Cerebellum (tissue), 4 donors: ENCODE measurements at places on chromosomes 13 and 19. TPM values are rescaled to one million over a fixed set of nuclear protein-coding genes. Genes with fewer than 3 reads are reported as not detected.

DNA sequence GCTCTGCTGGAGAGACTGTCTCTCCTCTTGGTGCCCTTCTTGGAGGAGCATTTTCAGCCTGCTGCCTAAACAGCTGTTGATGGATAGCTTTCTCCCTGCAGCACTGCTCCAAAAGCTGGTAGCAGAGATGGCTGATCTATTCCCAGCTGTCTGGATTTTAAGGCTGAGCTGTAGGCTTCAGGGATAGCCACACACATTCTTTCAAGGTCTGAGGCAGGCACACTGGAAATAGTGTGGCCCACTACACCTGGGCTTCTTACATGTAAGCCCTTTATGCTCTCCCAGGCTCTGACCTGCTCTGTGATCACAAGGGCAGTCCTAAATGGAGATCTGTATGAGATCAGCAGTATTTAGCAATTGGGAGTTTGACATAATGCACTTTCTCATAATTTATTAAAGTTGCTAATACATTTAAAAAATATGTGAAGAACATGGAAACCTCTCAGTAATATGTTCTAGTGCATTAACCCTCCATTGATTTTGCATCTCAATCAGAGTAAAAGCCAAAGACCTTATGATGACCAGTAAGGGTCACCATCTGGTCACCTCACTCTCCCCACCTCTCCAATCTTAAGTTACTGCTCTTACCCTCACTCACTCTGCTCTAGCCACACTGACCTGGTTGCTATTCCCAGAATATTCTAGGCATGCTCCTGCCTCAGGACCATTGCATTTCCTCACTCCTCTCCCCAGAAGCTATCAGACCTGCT lies 91.6 kb downstream of the MBNL2 start:
- DNase-seq: no peak

- no peak for DNase-seq
These were observed 897 bp downstream of the C19orf33 start for GRCh38 chr19:38304866-38305429.

DNA sequence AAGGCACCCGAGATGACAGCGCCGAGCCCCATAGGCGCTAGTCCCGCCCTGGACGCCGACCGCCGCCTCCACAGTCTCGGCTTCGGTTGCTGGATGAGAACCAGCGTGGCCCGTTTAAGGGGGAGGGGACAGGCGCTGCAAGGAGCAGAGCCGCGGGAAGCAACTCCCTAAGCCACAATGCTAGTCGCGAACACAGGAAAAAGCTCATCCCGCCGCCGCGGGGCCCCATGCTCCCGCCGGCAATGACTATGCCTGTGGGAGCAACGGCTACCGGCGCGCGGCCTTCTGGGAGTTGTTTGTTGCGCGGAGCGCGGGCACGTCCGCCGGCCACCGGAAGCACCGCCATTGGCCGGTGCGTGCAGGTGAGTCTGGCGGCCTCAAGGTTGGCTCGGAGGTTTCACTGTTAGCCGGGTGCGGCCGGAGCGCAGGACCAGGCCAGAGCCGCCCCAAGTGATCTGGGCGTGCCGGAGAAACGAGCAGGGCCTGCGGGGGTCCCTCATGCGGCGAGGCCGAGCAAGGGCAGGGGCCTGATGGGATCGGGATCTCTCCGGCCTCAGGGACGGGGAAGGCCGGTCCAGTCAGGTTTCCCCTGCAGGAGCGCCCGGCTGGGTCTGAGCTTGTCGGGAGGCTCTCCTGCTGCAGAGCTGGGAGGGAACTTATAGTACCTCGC lies at the start of gene ZNF544:
TSS of gene ZNF544 (plus strand) at position 330 of the 670 bp plus-strand sequence. CDS start 15,110 bp downstream, outside the sequence.
- peak; percentile 88 for DNase-seq

GRCh38 chr13:67023130-67023876 lies 206.8 kb downstream of the PCDH9 start:
- no peak for DNase-seq

DNA sequence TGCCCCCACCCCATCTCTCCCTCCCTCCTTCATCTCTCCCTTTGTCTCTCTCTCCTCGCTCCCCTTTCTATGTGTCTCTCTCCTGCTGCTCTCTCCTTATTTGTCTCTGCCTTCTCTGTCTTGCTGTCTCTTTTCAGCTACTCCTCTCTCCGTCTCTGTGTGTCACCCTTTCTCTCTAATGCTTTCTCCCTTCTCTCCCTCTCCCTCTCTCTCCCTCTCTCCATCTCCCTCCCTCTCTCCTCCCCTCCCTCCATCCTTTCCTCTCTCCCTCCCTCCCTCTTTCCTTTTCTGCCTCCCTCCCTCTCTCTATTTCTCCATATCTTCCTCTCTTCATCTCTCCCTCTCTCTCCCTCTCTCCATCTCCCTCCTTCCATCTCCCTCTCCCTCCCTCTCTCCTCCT lies 682 bp downstream of the ATP4A start:
- no peak for DNase-seq

DNA sequence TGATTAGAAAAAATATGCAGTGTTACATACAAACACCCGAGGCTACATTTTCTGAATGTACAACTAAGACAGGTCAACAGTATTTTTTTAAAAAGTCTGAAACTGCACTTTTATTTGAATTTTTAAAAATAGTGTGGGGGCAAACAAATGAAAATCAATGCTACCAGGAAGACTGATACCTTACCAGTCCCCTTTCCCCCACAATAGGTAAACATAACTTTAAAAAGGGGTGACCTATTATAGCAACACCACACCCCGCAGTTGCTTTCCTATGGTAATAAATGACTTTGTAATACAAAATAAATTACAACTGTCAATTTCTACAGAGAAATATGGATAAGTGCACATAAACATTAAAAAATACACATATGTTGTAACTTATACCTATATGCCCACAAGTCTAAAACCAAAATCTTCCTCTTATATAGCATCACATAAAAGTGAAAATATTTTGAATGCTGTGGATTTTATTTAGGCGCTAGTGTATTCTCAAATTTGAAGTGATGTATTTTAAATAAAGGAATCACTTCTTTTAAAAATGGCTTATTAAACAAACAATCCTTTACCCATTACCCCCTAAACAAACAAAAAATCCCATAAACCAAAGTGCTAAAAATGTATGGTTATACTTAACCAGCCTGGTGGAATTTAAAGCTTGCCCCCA lies 63.1 kb downstream of the KCNRG start:
- DNase-seq: no peak

DNA sequence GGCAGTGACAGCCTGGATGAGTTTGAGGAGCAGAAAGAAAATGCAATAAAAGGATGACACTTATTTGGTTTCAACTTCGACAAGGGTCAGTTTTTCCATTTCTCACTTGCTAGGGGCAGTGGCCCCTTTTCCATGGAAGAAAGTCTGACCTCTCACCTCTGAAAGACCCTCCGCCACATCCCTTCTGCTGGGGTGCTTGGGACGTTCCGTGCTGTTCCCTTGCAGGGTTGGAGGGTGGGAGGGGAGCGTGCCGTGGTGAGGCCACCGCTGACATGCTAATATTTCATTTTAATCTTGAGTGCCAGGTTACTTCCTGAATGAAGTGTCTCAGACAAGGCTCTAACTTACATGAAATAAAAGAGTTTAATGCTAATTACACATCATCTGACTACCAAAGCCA lies 5.2 kb upstream of the ZNF536 start:
- no peak for DNase-seq

C19orf73 gene
- 1.5 TPM for total RNA-seq

ZNF429 gene
- 26.0 TPM for total RNA-seq

CEACAM3 gene
- total RNA-seq: not detected

PLVAP gene
- 1.6 TPM for total RNA-seq
